ENCODE measurements at places on chromosomes 12 and 14.

DNA sequence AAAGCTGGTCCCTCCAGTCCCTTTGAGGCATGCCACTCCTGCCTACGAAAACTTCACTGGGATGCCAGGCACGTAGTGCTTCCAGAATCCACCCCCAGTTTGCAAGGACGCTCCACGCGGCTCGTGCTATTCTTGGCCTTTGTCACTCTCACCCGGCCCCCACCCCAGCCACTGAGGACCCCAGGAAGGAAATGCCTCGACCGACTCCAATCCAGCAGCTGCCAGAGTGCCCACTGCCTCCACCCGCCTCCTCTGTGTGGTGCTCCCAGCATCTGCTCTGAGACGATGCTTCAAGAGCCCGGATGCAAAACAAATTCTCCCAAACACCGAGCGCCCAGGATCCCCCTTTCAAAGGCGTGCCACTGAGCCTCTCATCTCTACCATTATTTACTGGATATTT lies 123.9 kb downstream of the RFLNA start:
- H3K4me1 ChIP-seq, result peaks cover 18% of the 10 kb centered on the region
- no peaks in the 10 kb centered on the region for H3K27me3 ChIP-seq
- H3K4me3 ChIP-seq, result no peak overlapping the region
- peaks cover 22% of the 10 kb centered on the region for H3K36me3 ChIP-seq

- no peak for DNase-seq
- no peaks in the 10 kb centered on the region for H3K27me3 ChIP-seq
- peaks cover 4% of the 10 kb centered on the region for H3K4me1 ChIP-seq
- H3K4me3 ChIP-seq, result no peak overlapping the region
- no peak overlapping the region for H3K27ac ChIP-seq
- peaks cover 12% of the 10 kb centered on the region for H3K36me3 ChIP-seq
Observed at GRCh38 chr12:45408729-45409114, 192.8 kb downstream of the ANO6 start.

- H3K4me3 ChIP-seq, result no peak overlapping the region
Observed at GRCh38 chr12:91127306-91127705, 16.0 kb upstream of the LUM start.

DNA sequence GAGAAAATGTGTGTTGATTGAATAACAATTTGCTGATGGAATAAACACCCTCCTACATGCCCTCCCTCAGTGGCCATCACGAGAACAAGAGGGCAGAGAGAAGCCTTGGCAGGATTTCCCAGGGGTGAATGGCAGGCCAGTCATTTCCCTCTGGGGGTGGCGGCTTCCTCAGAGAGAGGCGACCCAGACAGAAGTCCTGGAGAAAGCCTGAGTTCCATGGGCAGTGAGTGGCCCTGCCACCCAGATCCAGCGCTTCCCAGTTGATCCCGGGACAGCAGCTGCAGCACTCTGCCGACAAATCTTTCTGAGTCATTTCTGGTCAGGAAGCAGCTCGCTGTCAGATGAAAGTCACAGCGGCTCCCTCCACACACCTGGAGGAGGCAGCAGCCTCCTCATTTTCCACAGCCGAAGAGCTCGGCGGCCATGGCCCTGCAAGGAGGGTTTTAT lies 123.0 kb downstream of the SCARB1 start:
- no peak overlapping the region for H3K27ac ChIP-seq
- no peak overlapping the region for H3K4me3 ChIP-seq
- H3K36me3 ChIP-seq, result no peaks in the 10 kb centered on the region
- no peaks in the 10 kb centered on the region for H3K4me1 ChIP-seq

- peaks cover 2% of the 10 kb centered on the region for H3K36me3 ChIP-seq
- DNase-seq, result no peak
- no peaks in the 10 kb centered on the region for H3K27me3 ChIP-seq
- H3K4me1 ChIP-seq, result no peaks in the 10 kb centered on the region
- no peak overlapping the region for H3K27ac ChIP-seq
Observed at GRCh38 chr14:35687335-35687939, 121.7 kb downstream of the RALGAPA1 start.

DNA sequence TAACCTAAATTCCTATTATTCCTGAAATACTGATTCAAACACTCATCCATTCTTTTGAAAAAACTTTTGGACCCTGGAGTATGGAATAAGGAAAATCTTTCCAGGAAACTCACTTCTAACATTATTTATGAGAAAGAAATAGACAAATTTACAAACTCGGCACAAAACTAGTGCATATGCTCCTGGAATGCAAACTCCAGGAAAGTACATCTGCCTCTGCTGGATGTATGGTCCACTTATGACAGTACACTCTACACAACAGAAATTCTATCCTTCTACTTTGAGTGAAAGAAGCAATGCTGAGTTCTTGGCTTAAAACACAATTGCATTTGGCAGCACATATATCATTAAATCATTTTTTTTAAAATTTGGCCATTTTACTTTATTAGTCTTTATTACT lies 700.5 kb upstream of the STXBP6 start:
- no peak overlapping the region for H3K27ac ChIP-seq
- no peaks in the 10 kb centered on the region for H3K36me3 ChIP-seq
- no peaks in the 10 kb centered on the region for H3K27me3 ChIP-seq
- H3K4me1 ChIP-seq, result no peaks in the 10 kb centered on the region
- no peak for DNase-seq

GRCh38 chr12:89593873-89594272 lies 68.0 kb upstream of the POC1B start:
- H3K4me1 ChIP-seq, result peaks cover 2% of the 10 kb centered on the region
- H3K36me3 ChIP-seq, result peaks cover 19% of the 10 kb centered on the region
- no peak overlapping the region for H3K4me3 ChIP-seq
- no peak for DNase-seq

DNA sequence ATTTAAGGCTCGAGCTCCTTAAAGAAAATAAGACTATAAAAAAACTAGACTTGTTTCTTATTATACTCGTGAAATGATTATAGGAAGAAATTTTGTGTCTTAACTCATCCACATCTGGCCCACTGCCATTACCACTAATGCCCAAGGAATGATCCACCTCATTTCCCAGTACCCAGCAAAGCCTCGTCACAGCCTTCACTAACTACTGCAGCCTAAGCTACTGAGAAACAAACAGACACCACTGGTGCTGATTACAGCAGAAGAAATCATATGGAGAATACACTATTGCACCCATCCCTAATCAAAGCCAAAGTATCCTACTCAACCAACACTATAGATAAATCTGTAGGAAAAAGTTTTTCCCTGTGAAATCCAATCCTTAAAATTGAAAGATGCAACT lies 205.3 kb upstream of the NAV3 start:
- H3K36me3 ChIP-seq, result no peaks in the 10 kb centered on the region
- H3K27ac ChIP-seq, result peak overlapping the region; percentile 30
- peaks cover 8% of the 10 kb centered on the region for H3K4me1 ChIP-seq
- H3K4me3 ChIP-seq, result no peak overlapping the region
- no peak for DNase-seq

GRCh38 chr12:1781772-1782171 lies 38.6 kb upstream of the LRTM2 start:
- H3K4me1 ChIP-seq, result peaks cover 15% of the 10 kb centered on the region
- H3K27me3 ChIP-seq, result no peaks in the 10 kb centered on the region
- H3K4me3 ChIP-seq, result no peak overlapping the region
- DNase-seq, result no peak

- H3K4me1 ChIP-seq, result no peaks in the 10 kb centered on the region
- no peak overlapping the region for H3K27ac ChIP-seq
- peaks cover 27% of the 10 kb centered on the region for H3K27me3 ChIP-seq
- DNase-seq, result no peak
- H3K4me3 ChIP-seq, result no peak overlapping the region
Observed at GRCh38 chr12:47990351-47991105, 13.7 kb downstream of the COL2A1 start.

DNA sequence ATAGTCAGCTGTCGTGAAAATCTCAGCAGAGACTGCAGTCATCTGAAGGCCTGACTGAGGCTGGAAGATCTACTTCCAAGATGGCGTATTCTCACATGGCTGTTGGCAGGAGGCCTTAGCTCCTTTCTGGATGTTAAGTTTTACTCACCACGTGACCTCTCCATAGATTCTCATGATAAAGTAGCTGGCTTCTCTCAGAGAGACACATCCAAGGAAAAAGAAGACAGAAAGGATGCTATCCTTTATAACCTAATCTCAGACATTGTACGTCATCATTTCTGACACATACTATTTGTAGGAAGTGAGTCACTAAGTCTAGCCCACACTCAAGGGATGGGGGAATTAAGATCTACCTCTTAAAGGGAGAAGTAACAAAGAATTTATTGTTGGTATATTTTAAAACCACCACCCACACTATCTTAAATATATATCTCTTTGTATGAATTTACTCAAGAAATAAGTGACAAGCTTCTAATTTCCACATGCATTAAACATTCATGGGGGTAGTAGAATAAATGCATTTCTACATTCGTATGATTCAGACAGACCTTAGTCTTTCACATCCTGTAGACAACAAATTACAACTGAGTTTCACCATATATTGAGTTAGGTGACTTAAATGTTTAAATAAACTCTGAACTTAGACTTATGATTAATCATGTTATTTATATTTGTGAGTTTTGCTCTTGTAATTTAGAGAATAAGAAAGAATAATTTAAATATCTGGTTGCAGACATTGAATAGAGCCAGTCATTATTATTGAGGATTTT lies 411.0 kb downstream of the LRIG3 start:
- peaks cover 11% of the 10 kb centered on the region for H3K4me1 ChIP-seq
- no peak for DNase-seq
- H3K27me3 ChIP-seq, result no peaks in the 10 kb centered on the region
- no peak overlapping the region for H3K4me3 ChIP-seq

DNA sequence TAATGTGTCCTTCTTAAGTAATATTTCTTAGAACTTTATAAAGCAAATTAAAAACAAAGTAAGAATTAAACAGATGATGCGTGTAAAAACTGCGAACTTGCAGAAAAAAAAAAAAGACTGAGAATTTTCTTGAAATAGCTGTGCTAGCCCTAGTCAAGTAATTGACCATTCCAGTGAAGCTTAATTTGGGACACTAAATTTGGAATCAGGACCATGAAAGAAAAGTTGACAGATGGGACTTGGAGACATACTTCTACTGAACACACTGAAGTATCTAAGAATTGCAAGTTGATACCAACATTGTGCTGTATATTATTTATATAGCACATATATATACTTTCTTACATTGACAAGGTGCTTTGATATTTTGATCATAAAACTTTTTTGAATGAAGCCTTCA lies 386.6 kb downstream of the KCNH5 start:
- DNase-seq, result no peak
- H3K4me3 ChIP-seq, result no peak overlapping the region
- H3K27ac ChIP-seq, result no peak overlapping the region
- H3K4me1 ChIP-seq, result peaks cover 2% of the 10 kb centered on the region

- H3K4me1 ChIP-seq, result peaks cover 14% of the 10 kb centered on the region
- no peaks in the 10 kb centered on the region for H3K27me3 ChIP-seq
- H3K4me3 ChIP-seq, result no peak overlapping the region
- no peak overlapping the region for H3K27ac ChIP-seq
Observed at GRCh38 chr12:130804216-130804615, 34.8 kb downstream of the STX2 start.

- no peaks in the 10 kb centered on the region for H3K27me3 ChIP-seq
- H3K4me1 ChIP-seq, result peaks cover 16% of the 10 kb centered on the region
- no peak for DNase-seq
Observed at GRCh38 chr14:103334644-103335622, 896 bp downstream of the EIF5 start.

DNA sequence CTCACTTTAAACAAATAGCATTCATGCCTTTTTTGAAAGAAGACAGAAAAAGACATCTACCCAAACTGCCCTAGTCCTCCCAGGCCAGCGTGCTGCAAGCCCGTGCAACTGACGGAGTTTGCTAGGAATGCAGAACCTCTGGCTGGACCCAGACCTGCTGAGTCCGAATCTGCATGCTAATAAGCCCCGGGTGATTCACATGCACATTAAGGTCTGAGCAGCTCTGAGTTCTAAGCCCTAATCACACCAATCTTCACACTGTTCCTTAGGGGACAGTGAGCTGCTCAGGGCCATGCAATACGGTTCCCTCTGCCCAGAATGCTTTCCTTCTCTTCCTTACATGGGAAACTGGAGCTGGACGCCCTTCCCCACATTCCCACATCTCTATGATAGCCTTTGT lies 25.2 kb downstream of the HAL start:
- no peaks in the 10 kb centered on the region for H3K27me3 ChIP-seq
- no peaks in the 10 kb centered on the region for H3K36me3 ChIP-seq
- H3K27ac ChIP-seq, result no peak overlapping the region

- no peaks in the 10 kb centered on the region for H3K4me1 ChIP-seq
- H3K36me3 ChIP-seq, result no peaks in the 10 kb centered on the region
- no peak for DNase-seq
- no peak overlapping the region for H3K4me3 ChIP-seq
- no peak overlapping the region for H3K27ac ChIP-seq
Observed at GRCh38 chr12:78164154-78164553, 333.5 kb downstream of the NAV3 start.

GRCh38 chr14:30725763-30726162 lies 103.6 kb downstream of the SCFD1 start:
- H3K27me3 ChIP-seq, result no peaks in the 10 kb centered on the region
- H3K4me3 ChIP-seq, result no peak overlapping the region
- no peak for DNase-seq
- no peaks in the 10 kb centered on the region for H3K4me1 ChIP-seq

DNA sequence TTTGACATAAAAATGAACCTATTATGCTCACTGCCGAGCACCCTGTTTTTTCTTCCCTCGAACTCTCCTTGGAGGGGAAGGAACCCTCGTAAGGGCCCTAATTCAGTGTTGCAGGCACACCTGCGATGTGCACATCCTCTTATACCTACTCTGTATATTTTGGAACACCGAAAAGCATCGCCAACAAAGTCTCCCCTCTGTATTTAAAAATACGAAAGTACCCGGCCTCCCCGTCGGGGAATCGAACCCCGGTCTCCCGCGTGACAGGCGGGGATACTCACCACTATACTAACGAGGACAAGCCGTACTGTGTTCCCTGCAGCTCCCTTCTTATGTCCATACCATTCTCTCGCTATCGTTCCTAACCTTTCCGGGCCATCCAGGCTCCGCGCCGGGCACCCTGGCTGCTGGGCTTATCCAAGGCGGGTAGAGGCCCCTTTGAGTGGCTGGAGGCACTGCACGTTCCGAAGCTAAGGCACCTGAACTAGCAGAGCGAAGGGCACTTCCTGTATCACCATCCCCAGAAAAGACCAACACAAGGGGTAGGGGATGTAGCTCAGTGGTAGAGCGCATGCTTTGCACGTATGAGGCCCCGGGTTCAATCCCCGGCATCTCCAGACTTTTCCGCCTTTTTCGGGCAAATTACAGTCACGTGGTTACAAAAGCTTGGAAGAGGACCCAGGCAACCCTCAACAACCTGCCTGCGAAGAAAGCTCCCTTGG lies 25.1 kb upstream of the UBC start:
- peaks cover 26% of the 10 kb centered on the region for H3K4me1 ChIP-seq
- no peaks in the 10 kb centered on the region for H3K27me3 ChIP-seq
- H3K27ac ChIP-seq, result peak overlapping the region; percentile 96
- H3K4me3 ChIP-seq, result peak overlapping the region; percentile 74

- no peak overlapping the region for H3K27ac ChIP-seq
- no peak for DNase-seq
- H3K4me3 ChIP-seq, result no peak overlapping the region
- H3K4me1 ChIP-seq, result no peaks in the 10 kb centered on the region
- no peaks in the 10 kb centered on the region for H3K27me3 ChIP-seq
Observed at GRCh38 chr14:74190927-74191575, 48.2 kb upstream of the VSX2 start.

GRCh38 chr14:65301862-65302539 lies 110.5 kb upstream of the FUT8 start:
- H3K4me1 ChIP-seq, result peaks cover 9% of the 10 kb centered on the region
- H3K27me3 ChIP-seq, result no peaks in the 10 kb centered on the region
- DNase-seq, result no peak
